ENCODE measurements at places on chromosomes 1 and 21.
A peak's percentile ranks its signal among the peaks of the same experiment; 100 is the strongest.

- DNase-seq = no peak
Measured at GRCh38 chr1:70778934-70779333, 268.7 kb downstream of the PTGER3 start.

- peak; percentile 53 for DNase-seq
Measured at GRCh38 chr1:19651141-19651737, 7.1 kb downstream of the NBL1 start.

GRCh38 chr1:56501426-56501825, 77.9 kb downstream of the PLPP3 start:
- DNase-seq = no peak

DNA sequence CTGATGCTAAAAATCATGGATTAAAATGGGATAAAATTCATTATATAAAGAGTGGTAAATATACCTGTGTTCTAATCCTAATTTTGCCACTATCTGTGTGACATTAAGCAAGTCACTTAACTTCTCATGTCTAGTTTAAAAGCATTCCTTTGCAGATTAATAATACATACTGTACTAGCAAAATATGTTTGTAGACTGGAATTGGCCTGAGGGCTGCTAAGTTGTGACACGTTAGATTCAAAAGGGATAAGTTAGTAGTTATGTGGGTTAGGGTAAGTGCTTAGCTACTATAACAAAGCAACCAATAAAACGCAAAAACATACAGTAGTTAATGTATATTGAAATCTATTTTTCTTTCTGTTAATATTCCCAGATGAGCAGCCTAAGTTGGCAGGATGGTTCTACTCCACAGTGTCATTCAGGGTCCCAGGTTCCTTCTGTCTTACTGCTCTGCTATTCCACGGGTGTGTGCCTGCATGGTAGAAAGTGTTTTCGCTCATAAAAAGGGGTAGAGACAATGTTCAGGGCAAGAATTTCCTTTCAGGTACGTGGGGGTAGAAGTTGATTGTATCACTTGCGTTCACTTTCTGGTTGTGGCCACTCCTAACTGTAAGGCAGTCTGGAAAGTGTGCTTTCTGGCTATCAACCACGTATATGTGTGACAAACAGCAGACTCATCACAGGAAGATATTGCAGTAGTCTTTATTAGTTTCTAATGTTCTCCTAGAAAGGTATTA, 239.8 kb downstream of the NFIA start:
- no peak for DNase-seq

GRCh38 chr1:186792870-186793581, 35.7 kb upstream of the PLA2G4A start:
- DNase-seq = no peak

DNA sequence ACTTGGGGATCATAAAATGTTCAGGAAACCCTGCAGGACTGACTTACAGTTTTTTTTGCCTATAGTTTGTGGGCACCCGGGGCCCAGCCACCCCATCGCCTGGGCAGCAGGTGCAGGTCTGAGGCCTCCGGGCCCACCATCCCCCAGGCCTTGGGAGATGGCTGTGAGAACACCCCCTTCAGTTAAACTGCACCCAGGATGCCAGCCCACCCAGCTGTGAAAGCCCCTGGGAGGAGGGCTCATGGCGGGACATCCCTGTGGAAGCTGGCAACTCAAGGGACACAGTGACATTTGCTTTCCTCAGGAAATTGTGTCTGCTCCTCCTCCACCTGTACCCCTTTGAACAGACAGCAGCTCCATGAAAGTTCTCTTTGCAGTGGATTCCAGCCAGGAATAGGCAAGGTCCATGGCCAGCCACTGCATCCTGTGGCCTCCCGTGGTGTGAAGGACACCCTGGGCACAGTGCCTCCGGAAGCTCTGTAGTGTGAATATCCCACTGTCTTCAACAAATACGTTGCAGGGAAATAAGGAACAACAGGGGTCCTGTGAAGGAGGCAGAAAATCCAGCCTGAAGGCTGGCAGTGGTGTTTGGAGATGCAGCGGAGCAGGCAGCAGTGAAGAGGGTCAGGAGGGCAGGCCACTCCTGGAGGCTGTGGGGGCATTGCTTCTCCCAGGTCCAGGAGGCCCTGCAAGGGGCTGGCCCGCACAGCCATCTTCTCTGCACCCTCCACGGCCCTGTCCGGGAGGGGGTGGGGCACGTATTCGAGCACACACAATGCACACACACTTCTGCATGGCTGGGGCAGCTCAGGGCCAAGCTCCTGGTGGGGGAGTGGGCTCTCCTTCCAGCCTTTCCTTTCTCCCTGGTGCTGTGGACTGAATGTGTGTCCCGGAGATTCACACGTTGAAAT, 2.1 kb upstream of the OBSCN start:
- no peak for DNase-seq

DNA sequence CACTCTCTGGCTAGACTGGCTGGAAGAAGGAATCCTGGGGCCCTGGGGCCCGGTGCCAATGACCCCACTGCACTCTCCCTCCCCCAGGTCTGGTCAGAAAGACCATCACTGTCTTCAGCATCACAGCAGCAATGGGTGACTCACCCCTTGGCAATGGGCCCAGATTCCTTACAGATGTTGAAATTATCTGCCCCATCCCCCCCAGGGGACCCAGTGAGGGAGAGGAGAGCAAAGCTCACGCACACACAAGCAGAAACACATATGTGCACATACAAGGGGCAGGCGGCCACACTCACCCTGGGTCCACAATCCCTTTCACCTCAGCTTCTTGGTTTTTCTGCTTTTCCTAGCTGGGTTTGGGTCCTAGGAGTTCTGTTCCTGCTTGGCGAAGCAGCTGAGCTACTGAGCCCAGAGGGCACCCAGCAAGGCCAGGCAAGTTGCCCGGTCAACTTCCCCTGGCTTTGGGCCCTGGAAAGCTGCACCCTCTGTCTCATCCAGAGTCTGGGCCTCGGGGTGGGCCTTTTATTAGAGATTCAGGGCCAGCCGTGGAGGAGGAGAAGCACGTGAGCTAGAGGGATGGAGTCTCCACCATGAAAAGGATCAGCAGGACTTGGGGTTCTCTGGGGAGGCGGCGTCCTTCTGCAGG, 2.6 kb downstream of the COL16A1 start:
- DNase-seq = peak; percentile 47

GRCh38 chr1:78799926-78800325, 150.3 kb downstream of the IFI44 start:
- peak; percentile 86 for DNase-seq

- no peak for DNase-seq
Measured at GRCh38 chr1:107817935-107818334, 147.0 kb downstream of the VAV3 start.

DNA sequence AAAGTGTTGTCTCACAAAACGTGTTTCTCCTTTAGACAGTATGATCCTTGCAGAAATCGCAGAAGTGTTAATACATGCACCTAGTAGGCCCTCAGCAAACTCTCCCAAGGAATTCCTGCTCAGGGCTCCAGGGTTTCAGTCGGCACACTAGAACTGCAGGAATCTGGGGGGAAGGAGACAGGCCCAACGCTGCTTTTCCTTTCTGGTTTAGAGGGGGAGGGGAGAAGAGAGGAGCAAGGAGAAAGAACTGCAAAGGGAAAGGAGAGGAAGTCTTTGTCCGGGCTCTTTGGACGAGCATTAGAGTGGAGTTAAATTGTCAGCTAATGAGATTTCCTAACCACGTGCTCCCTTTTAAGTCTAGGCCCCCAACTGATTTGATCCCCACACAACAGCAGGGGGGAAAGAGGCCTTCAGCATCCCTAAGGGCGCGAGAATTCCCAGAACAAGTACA, 103.7 kb upstream of the SOD1 start:
- DNase-seq = peak; percentile 57

GRCh38 chr21:15441060-15441493, 288.7 kb upstream of the USP25 start:
- DNase-seq = no peak

GRCh38 chr1:200240656-200241055, 169.2 kb downstream of the ZNF281 start:
- DNase-seq = no peak

- DNase-seq = peak; percentile 43
Measured at GRCh38 chr1:157369808-157370521, 182.3 kb downstream of the FCRL5 start.

DNA sequence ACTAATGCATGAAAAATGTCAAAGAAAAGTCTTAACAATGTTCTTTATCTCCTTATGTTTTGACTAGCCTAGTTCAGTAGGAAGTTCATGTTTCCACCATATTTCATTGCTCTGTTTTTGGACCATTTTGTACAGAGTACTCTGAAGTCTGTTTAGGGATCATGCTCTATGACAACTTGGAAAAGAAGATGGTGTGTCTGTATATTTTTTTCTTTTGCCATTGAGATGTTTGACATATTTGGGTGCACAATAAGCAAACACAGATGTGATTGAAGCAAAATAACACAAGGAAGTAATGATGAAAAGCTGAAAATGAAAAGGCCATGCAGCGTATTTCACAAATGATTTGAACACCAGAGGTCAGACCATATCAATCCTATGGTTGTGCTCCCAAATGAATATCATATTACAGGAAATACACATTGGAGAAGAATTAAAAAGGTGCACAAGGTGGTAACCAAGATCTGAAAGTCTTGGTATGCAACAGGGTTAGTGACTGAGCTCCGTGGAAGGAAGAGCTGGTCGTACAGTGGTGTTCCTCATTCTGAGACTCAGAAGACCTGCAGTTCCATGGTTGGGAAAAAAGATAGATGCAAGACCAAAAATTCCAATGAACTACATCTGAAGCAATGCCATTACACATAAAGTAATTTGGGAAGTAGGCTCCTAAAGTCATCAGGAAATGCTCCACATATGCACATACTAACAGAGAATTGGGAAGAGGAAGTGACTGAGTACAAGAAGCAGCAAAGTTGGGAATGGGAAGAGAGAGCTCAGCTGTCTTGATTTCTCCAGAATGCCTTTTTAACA, 463.5 kb downstream of the LMO4 start:
- DNase-seq = no peak

DNA sequence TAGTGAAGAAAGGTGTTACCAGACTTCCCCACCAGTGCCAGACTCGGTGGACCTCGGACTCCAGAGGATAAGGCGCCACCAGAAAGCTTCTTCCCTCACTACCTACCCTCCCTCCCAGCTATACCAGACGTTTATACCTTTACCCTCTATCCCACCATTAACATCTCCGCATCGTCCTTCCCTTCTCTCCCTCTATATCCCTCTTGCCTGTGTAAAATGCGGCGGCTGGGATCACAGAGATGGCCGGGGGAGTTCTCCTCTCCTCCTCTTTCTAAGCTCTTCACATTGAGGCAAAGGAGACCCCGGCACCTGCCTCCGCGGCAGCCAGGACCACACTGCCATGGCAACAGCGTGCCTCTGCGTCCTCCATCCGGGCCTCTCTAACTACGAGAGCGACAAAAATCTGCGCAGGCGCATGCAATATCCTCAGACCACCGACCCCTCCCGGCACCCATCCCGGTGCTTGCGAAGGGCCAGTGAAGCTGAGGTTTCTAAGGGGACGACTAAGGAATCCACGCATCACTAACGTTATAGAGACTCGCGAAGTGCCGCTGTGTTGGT, at the start of gene CCDC181:
Gene CCDC181 (minus strand): TSS at position 394 of the 561 bp plus-strand sequence. CDS start 2,547 bp downstream, outside the sequence.
- peak; percentile 97 for DNase-seq

DNA sequence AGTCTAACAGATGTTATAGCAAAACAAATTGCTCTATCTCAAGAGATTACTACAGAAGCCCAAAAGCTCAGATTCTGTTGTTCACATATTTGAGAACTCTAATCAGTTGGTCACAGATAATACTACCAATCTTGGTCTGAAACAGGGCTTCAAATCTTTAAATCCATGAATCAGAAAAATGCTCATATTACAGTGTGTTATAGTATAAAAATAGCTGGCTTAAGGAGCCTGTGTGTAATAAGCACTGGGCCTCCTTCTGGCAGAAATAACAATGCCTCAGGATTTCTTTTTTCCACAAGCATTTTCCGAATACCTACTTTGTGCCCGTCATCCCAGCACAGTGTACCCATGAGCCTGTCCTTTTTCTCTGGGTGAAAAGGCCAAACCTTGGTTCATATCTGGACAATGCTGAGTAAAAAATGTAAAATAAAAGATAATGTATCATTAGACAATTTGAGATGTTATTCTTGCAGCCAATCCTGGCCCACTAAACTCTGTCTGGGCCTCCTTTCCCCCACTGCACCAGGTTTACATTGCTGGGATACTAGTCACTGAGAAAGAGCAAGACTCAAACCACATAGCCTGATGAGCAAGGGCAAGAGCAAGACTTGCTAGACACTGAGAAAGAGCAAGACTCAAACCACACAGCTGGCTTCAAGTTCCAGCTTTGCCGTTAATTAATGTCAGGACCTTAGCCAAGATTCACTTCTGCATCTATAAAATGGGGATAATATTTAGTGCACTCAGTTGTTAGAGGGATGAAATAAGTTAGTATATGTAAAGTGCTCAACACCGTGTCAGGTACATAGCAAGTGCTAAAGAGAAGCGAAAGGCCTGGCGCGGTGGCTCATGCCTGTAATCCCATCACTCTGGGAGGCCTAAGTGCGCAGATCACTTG, 17.0 kb upstream of the ADAR start:
- DNase-seq = no peak

- DNase-seq = no peak
Measured at GRCh38 chr1:164579381-164579780, 20.4 kb downstream of the PBX1 start.

GRCh38 chr21:41899426-41900202, 20.5 kb upstream of the PRDM15 start:
- DNase-seq = no peak

- no peak for DNase-seq
Measured at GRCh38 chr1:201634261-201634660, 95.3 kb downstream of the NAV1 start.

DNA sequence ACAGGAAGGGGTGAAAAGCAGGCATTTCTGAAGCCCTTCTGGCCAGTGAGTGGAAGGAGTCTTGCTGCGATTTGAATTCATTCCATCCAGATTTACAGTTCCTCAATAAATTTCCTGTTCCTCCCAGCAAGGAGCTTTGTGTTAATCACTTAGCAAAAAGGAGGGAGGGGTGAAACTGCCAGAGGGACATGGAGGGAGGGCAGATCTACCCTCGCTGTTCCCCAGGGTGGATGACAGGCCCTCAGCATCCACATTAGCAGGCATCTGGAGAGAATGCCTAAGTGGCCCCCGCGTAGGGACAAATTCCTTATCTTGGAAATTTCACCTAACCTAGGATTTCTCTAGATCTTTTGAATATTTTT, 1.2 kb downstream of the ETV3 start:
- no peak for DNase-seq

- DNase-seq = no peak
Measured at GRCh38 chr21:24294171-24294570, 1313.1 kb downstream of the MRPL39 start.

DNA sequence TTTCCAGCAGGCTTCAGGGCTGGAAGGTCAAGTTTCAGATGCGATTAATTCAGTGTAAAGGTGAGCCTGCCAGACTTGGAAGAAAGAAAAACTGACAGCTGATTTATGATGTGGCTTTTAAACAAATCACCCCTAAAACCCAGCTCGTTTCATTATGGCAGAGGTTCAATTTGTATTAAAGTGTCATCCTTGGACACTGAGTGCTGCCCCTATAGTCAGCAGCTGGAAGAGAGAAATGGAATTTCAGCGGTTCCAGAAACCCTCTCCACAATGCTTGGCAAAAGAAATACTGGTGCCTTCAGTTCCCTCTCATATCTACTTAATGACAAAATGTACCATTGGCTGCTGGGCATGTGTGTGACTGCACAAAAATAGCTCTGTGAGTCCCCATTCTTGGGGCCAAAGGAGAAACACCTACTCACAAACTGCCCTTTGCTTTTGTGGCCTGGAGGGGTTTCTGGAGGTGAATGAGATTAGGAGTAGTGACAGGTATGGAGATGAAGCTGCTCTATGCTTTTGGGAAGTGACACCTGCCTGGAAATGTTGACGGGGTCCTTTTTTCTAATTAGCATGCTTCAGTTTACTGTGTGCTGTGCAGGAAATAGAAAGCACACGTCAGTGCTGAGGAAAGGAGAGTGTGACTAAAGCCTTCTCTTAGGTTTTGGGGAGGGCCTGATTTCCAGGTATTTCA, 95.1 kb upstream of the TSPAN2 start:
- DNase-seq = no peak

- peak; percentile 58 for DNase-seq
Measured at GRCh38 chr1:239516579-239516978, 130.2 kb downstream of the CHRM3 start.
